ENCODE measurements at places on chromosomes 5 and 9.

GRCh38 chr9:36632892-36633291, 60.2 kb downstream of the MELK start:
- peak; percentile 65 for DNase-seq

- no peak for DNase-seq
These were observed 597 bp downstream of the SLC31A1 start for GRCh38 chr9:113221800-113222481.

GRCh38 chr5:146079695-146080373, 25.5 kb downstream of the PLAC8L1 start:
- no peak for DNase-seq

- no peak for DNase-seq
These were observed 3.3 kb downstream of the ZNF608 start for GRCh38 chr5:124742983-124743601.

GRCh38 chr5:81164936-81165335, 68.2 kb upstream of the CKMT2 start:
- no peak for DNase-seq

DNA sequence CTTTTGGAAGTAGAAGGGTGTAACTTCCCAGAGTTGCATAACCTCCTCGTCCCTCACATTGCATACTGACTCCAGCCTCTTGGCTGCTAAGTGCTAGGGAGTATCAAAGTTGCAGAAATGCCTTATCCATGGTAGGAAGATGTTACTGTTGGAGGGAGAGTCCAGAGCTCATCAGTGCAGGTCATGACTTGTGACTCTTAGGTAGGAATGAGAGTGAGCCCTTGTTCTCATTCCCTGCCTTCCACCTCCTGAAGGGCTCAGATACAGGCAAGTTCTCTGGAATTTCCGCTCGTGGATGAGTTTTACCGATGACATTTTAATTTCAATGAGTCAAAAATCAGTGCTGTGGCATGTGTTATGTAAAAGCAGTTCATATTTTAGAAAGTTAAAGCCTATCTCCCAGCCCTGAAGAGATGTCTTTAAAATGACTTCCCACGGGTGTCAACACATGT, 17.0 kb downstream of the IRX1 start:
- DNase-seq, result no peak

- DNase-seq, result peak; percentile 54
These were observed 1.2 kb downstream of the SEMA4D start for GRCh38 chr9:89496645-89497256.

DNA sequence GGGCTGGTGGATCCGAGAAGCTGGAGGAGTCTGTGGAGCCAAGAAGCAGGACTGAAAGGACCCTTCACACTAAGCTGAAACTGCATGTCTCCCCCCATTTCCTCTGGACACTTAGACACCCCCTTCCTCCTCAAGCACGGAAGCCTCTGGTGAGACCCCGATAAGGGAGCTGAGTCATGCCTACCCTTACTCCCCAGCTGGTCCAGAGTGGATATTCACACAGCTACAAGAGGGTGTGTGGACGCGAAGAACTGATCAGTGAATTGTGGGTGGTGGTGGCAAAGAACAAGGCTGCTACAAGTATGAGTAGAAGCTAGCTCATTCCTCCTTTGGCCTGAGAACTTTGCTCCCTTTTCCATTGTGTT, 4.3 kb downstream of the TLN1 start:
- no peak for DNase-seq

DNA sequence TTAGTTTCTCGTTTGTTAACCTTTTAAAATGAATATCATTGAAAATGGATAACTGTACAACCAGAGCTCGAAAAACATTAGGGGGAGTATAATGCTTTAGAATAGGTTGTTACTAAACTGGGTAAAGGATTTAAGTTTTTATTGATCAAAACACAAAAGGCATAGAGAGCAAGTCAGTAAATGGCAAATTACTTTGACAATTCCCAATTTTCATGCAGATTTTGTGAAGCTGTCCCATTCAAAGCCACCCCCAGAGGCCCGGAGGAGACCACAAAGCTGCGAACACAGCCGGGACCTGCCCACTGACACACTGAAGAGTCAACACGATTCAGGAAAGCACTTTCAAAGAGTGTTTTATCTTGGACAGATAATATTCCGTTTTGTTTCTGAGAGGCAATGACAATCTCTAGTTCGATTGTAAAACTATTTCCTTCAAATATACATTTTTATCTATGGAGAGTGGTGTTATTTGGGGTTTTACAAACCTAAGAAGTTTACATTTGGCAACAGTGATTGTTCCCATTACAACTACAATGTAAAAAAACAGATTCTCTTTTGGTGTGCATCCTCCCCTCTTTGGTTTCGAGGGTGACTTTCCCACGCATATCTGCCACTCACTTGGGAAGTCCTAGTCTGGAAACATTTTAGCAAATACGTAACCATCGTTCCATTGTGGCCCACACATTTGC, 182.6 kb upstream of the TBCA start:
- DNase-seq, result peak; percentile 60

DNA sequence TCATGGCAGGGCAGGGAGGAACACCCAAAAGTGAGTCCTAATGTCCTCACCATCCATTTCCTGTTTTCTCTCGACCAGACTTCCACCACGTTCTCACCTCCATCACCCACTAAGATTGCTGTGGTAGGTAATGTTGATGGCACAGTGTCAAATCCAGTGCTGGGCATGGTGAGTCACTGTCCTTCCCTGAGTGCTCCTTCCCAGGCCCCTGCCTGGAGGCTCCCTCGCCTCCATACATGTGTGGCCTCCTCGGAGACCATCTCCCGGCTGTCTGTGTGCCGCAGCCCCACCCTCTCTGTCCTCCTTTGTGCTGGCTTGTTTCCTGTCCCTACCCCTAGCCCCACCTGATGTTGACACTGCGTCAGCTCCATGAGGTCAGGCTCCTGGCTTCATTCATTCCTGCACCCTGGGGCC, 177.5 kb downstream of the SYK start:
- no peak for DNase-seq

GRCh38 chr5:89246252-89246651, 363.3 kb upstream of the MEF2C start:
- no peak for DNase-seq

- DNase-seq, result no peak
These were observed 43.9 kb upstream of the GLIPR2 start for GRCh38 chr9:36092509-36093215.

DNA sequence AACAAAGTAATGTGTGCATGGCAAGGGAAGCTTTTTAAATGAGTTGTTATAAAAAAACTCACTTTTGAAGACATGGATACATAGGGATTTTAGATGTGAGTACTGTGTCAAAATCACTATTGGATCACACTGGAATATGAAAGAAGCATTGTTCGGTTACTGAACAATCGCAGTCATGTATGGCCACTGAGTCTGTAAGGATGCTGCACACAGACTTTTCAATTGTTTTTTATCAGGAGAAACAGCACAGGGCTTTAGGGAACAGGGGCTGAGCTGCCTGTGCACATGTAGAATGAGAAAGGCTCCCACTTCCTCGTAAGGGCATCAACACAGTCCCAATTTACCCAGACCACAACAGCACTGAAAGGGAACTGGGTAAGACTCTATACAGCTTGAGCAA, 1333.9 kb upstream of the DMAC1 start:
- DNase-seq, result no peak

- peak; percentile 86 for DNase-seq
These were observed 55.3 kb upstream of the IL17B start for GRCh38 chr5:149434162-149435014.

DNA sequence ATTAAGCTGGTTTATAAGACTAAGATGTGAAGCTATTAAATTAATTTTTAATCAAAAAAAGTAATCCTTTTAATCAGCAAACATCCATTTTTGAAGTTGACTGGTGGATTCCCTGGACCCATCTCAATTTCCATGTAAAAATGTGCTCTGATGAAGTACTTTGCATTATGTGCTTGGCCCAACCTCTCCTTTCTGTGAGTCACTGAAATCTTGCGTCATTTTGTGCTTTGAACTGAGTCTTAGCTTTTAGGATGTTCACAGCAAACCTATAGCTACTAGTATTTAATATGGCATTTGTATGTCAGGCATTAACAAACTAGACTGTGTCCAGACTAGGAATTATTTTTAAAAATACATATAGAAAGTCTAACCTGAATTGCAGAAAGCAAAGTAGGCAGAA, 55.0 kb upstream of the CDH12 start:
- no peak for DNase-seq

DNA sequence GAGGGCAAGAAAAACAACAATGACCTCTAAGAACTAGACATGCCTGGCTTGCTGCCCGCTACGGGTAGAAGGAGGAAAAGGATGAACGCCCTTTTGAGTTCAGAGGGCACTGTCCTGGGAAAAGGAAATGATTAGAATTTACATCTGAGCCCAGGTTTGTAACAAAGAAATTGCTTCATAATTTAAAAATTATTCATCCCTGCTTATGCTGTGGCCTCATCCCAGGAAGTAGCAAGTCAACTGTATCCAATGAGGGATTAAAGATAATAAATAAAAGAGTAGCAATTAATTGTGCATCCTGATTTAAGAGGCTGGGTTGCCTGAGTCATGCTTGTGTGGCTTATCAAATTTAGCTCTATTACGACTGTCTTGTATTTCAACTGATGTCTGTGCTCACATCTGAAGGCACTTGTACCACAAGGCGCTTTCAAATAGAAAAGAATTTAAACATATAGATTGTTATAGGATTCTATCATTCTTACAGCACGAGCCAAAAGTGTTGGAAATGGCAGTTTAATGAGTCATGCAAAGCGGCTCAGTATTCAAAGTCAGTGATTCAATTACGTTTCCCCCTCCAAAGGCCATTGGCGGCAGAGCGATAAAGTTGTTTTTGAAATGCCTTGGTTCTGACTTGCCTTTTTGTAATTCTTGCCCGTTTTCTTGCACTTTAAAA, 40.0 kb upstream of the DMRT1 start:
- DNase-seq, result peak; percentile 8

- peak; percentile 71 for DNase-seq
These were observed 24.6 kb downstream of the NDUFA8 start for GRCh38 chr9:122134822-122135528.

DNA sequence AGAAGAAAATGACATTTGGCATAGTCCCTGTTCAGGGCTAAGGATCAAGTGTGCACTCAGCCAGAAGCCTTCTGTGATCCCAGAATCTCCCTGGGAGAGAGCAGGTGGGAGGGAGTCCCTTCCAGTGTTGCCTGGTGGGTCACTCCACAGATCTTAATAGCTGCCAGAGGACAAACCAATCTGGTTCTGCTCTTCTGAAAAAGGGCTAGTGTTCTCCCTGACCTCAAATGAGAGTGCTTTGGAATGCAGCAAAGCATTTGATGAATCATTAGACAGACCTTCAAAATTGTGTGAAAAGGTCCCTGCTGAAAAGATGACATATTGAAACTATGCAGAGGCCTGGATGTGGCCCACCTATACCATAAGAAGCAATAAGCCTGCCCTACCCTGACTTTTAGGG, 339.7 kb downstream of the TMEM232 start:
- peak; percentile 61 for DNase-seq

GRCh38 chr5:95824747-95825146, 2.2 kb upstream of the GLRX start:
- no peak for DNase-seq

DNA sequence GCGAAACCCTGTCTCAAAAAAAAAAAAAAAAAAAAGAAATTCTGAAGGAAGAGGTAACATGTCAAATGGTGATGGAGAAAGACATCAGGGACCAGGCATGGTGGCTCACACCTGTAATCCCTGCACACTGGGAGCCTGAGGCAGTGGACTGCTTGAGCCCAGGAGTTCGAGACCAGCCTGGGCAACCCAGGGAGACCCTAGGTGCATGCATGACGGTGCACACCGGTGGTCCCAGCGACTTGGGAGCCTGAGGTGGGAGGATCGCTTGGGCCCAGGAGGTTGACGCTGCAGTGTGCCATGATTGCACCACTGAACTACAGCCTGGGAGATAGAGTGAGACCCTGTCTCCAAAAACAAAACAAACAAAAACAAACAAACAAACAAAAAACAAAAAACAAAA, 1.8 kb downstream of the ISCA1 start:
- DNase-seq, result no peak

- no peak for DNase-seq
These were observed 52.9 kb downstream of the ELL2 start for GRCh38 chr5:95908799-95909198.
